ENCODE measurements at places on chromosomes 3 and 15.

- DNase-seq: no peak
Observed at GRCh38 chr3:36227980-36228379, 152.3 kb upstream of the STAC start.

DNA sequence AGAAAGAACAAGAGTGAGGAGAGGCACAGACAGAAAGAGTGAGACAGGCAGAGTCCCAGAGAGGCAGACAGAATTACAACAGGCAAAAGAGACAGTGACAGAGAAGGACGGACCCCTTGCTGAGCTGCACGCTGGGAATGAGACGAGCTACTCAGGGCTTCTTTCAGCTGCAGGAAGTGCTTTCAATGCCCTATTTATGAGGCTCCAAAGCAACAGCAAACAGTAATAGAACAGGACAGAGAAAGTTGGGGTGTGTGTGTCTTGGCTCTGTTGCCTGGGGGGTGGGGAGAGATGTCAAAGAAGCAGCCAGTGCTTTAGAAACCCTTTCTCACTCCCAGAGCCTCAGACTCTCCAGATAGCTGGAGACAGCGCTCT lies 502 bp upstream of the TIMP4 start:
- no peak for DNase-seq

DNA sequence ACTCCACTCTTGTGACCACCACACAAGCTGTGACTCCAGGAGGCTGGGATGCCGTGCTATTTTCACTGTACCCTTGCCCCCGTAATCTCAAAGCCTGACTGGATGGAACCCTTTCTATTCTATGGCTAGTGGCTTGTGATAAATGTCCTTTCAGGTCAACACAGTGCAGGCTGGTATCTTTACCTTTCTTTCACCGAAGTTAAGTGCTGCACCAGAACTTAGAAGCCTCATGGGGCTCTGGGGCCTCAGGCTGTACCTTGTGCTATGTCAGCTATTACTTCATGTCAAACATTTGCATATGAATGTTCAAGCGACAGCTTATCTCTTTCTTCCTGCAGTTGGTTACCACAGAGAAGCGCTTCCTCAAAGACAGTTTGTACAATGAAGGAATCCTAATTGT lies 66.8 kb downstream of the RPL39L start:
- DNase-seq: no peak

GRCh38 chr15:83846847-83847246 lies 192.9 kb downstream of the ADAMTSL3 start:
- peak; percentile 49 for DNase-seq

DNA sequence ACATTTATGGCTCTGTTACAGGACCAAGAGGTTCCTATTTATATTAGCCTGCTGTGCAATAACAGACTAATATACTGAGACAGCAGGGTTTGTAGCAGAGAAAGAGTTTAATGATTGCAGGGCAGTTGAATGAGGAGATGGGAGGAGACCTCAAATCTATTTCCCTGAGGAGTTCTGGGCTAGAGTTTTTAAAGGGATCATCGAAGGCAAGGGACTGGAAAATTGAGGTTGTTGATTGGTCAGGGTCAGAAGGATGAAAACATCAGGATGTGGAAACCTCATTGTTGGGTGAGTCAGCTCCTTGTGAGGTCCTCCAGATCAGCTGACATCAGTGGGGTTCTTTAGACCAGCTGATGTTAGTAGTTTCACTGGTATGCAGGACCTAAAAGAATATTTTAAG lies 60.6 kb upstream of the GOLGA8B start:
- peak; percentile 50 for DNase-seq

DNA sequence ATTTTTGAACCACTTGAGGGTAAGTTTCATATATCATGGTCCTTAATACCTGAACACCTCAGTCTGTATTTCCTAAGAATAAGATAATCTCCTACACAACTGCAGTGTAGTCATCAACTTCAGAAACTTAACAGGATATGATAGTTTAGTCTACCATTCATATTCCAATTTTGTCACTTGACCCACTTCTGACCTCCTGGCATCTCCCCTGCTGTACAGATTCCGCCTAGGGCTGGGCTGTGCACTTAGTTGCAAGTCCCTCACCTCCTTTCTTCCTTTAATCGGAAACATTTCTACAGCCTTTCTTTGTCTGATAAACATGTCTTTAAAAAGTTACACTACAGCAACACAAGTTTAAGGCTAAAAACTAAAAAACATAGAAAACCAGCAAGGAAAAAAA lies 218.4 kb upstream of the SLCO3A1 start:
- no peak for DNase-seq
